ENCODE measurements at places on chromosomes 1 and 21.

- DNase-seq: no peak
Measured at GRCh38 chr1:245395680-245396079, 240.9 kb downstream of the KIF26B start.

DNA sequence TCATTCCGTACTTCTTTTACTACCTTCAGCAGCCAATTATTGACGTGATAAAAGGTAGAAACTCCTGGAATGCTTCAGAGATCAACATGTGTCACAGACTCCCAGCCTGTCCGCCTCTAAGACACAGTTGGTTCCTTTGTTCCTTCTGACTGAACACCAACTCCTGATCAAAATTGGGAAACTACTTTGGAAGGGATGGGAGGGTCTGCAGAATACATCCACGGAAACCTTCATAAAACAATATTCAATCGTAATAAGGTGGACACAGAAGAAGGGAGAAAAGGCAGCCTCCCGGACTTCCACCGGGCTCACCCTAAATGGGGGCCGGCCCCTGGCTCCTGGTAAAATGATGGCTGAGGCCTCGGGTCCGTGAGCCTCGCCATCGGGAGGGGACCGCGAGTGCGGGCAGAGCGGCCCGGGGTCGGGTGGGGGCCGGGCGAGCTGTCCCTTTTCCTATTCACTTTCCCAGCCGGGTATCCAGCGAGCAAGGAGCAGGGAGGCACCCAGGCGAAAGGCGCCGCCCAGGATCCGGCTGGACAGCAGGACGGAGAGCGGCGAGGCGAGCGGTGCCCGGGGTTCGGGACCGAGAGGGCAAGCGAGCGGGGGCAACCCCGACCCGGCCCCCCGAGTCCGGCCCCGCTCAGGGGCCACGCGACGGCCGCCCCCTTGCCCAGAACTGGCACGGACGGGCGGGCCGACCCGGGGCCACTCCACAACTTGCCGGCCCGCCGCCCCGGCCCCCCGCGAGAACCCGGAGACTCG lies 805 bp downstream of the NRIP1 start:
- DNase-seq: peak; percentile 32

- DNase-seq: no peak
Measured at GRCh38 chr1:25742316-25742715, 57.7 kb upstream of the SELENON start.

GRCh38 chr1:220092694-220093093 lies 1.2 kb upstream of the IARS2 start:
- no peak for DNase-seq

DNA sequence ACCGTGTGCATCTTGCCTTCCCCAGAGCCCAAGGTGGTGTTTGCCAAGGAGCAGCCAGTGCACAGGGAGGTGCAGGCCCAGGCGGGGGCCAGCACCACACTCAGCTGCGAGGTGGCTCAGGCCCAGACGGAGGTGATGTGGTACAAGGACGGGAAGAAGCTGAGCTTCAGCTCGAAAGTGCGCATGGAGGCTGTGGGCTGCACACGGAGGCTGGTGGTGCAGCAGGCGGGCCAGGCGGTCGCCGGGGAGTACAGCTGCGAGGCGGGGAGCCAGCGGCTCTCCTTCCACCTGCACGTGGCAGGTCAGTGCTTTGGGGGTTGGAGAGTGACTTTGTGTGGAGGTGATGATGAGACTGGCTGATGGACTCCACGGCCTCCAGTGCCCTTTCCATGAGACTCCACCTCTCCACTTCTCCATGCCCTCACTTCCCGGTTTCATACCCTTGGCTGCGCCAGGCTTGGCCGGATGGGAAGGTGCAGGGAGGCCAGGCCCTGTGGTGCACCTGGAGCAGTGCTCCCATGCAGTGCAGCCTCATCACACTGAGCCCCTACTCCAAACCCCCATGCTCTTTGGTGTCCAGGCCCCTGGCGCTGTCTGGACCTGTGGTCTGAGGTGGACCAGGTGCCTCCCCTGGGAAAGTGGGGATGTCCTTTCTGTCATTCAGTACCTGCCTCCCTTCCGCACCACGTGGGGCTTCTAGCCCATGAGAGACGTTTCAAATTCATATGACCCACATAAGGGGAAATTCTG lies 49.0 kb downstream of the OBSCN start:
- no peak for DNase-seq

DNA sequence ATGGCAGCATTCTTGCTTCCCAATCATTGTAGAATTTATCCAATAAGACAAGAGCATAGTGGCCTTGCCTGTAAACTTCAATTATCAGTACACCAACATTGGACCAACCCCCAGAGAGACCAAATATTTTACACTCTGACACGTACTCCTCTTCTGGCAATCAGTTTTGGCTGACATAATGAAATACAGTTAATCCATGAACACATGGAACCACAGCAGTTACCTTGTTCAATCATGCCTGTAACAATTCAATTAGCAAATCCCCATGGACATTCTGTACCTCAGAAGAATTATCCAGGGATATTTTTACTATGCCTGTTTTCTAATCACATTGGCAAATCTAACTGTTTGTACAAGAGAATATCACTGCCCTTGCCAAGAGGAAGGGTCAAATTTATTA lies 2162.0 kb downstream of the MRPL39 start:
- no peak for DNase-seq
